Muscle of leg (tissue), 16 donors: ENCODE measurements at places on chromosomes 12 and 14. TPM values are rescaled to one million over a fixed set of nuclear protein-coding genes. Genes with fewer than 3 reads are reported as not detected.

DNA sequence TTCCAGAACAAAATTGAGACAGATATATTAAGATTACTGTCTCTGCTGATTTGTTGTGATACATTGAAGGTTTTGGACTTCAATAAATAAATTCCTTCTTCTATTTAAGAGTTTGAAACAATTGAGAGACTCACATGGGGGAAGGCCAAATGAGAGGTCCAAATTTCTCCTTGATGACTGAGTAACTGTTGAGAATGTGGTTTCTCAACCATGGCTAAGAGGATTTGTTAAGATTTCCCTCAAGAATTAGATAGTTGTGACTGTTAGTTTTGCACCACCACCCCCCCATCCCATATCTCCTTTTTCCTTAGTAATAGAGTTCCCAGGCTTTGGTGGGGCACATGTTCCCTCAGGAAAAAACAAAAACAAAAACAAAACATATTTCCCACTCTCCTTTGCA is 47.7 kb upstream of the IGF1 start:
- DNase-seq: no peak

GRCh38 chr12:129687731-129688130 is 216.1 kb downstream of the TMEM132D start:
- DNase-seq: no peak

DNA sequence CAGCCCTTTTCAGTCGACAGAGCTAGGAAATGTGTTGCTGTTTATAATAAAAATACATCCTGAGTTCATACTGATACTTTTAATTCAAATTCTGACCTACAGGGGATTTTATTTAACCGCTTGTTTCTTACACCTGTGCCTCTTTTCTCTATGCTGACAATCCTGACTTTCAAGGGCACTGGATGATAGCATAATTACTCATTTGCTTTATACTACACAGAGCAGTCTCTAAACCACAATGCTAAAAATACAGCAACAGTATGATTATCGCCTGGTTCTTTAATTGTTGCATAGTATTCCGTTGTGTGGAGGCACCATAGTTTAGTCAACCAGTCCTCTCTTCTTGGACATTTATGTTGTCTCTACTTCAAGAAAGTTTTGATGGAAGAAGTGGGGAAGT is 372.9 kb downstream of the DPF3 start:
- DNase-seq: no peak

The PGF gene
- polyA plus RNA-seq: 47.0 TPM

The HCAR3 gene
- polyA plus RNA-seq: not detected
